Stimulated activated CD4-positive, alpha-beta T cell treated with anti-CD3 and anti-CD28 coated beads, Interleukin-15, amount 100 ng/mL, for 1 hour (primary cell): ENCODE measurements at places on chromosomes 1 and 21.
A peak's percentile ranks its signal among the peaks of the same experiment; 100 is the strongest.

DNA sequence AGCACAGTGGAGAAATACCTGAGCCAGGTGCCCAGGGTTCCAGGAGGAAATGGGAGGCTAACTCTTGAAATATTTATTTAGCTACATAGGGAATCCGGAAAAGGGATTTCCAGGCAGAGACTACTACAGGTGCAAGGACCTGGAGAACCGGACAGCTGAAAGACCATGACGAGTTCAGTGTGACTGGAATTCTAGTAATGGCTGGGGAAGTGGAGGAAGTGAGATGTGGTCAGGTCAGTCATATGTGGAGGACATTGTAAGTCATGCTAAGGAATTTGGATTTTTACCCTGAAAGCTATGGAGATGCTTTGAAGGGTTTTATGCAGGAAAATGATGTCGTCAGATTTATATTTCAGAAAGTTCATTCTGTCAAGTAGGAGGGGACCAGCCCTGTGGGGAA lies 1.8 kb downstream of the CAP1 start:
- no peak for DNase-seq

- DNase-seq = no peak
Measured at GRCh38 chr1:18938707-18939070, 17.8 kb downstream of the IFFO2 start.

DNA sequence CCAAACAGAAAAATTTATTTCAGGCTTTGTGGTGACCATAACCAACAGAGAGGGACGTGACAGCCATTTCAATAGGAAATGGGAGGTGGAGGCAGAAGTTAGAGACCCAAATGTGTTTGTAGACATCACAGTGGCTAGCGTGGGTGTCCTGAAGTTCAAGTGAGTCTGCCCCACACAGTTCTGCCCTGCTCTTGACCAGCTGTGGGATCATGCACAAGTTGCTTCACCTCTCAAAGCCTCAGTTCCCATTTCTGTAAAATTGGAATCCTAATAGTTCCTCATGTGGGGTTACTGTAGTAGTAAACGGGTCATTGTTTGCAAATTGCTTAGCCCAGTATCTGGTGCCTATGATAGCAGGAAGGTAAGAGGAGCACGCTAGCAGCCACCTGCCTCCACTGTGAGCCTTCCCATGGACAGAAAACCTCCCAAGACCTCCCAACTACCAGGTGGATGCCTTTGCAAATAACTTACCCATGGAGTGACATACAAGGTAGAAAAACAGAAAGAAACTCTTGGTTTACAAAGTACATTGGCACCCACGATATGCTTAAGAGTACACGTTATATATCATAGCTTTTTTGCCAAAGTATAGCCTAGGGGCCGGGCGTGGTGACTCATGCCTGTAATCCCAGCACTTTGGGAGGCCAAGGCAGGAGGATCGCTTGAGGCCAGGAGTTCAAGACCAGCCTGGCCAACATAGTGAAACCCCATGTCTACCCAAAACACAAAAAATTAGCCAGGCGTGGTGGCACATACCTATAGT lies 29.1 kb downstream of the FHAD1 start:
- DNase-seq = no peak

DNA sequence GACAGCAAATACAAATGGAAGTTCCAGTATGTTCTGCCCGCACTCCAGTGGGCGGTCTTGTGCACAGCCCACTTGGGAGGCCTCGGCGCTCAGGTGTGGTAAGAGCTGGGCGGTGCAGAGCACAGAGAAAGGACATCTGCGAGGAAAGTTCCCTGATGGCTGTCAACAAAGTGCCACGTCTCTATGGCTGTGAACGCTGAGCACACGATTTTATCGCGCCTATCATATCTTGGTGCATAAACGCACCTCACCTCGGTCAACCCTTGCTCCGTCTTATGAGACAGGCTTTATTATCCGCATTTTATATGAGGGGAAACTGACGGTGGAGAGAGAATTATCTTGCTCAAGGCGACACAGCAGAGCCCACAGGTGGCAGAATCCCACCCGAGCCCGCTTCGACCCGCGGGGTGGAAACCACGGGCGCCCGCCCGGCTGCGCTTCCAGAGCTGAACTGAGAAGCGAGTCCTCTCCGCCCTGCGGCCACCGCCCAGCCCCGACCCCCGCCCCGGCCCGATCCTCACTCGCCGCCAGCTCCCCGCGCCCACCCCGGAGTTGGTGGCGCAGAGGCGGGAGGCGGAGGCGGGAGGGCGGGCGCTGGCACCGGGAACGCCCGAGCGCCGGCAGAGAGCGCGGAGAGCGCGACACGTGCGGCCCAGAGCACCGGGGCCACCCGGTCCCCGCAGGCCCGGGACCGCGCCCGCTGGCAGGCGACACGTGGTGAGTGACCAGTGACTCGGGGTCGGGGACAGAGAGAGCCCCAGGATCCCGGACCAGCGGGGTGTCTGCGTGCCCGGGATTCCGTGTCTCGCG lies at the start of gene IL12RB2:
TSS of gene IL12RB2 (plus strand) at position 623 of the 810 bp plus-strand sequence. CDS start 12,496 bp downstream, outside the sequence.
- DNase-seq = peak; percentile 41

DNA sequence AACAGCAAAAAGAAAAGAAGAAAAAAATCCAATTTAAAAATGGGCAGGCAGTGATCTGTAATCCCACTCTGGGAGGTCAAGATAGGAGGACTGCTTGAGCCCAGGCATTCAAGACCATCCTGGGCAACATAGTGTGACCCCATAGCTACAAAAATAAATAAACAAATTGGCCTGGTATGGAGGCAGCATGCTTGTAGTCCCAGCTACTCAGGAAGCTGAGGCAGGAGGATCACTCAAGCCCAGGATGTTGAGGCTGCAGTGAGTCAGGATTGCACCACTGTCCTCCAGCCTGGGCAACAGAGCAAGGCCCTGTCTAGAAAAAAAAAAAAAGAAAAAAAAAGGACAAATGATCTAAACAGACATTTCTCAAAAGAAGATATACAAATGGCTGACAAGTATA lies 99.6 kb downstream of the EIF4G3 start:
- DNase-seq = no peak

GRCh38 chr1:240314845-240315801 lies 223.4 kb downstream of the FMN2 start:
- no peak for DNase-seq

DNA sequence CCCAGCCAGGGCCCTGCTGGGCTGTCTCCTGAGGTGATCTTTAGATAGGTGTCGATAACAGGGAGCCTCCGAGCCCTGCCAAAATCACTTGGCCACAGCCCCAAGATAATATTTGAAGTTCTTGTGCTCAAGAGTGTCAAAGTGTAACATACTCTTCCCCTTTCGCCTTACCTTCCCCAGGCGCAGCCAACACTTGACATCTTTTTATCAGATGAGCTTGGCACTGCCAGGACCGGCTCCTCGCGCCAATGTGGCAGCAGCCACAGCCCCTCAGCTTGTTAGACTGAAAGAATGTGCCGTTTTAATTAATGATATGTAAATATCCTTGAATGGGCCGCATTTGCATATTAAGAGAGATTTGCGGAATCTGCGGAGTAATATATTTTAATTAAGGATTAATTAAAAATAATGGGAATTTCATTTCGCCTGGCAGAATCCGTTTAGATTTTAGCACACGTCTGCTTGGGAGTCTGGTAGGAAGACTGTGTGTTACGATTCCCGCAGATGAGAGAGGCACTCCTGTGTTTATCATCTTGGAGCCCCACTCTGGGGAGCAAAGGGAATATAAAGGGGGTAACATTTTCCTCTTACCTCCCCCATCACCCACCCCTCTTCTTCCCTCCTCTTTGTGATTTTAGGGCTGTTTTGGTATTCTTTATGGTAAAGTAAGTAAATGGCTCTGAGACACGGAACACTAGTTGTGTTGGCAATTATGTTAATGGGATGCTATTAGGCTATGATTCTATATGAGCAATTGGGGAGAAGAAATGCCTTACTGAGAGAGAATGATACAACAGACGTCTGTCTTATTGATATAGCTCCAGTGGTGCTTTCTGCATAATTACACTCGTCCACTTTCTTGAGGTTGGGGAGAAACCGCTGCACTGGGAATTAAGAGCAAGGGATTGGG lies 109.8 kb downstream of the PBX1 start:
- no peak for DNase-seq

DNA sequence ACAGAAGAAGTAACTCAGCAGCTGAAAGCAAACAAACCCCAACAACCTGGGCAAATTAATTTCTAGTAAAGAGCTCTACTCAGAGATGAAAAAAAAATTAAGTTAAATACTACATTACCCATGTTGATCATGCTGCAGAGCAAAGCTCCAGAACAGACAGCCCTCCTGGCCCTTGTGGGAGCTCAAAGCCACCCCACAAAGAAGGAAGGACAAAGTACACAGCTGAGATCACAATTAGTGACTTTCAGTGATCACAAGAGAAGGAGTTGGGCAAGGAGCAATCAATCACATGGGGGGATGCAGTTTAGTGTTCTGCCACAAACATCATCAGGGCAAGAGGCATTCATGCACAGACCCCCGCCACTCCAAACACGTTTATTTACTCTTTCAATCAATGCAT lies 114.2 kb downstream of the DAB1 start:
- no peak for DNase-seq

GRCh38 chr1:6256645-6257044 lies 4.3 kb downstream of the GPR153 start:
- DNase-seq = no peak

- DNase-seq = peak; percentile 25
Measured at GRCh38 chr1:28359592-28360239, 9.8 kb upstream of the PHACTR4 start.

GRCh38 chr1:8395433-8395866 lies 77.5 kb downstream of the SLC45A1 start:
- no peak for DNase-seq
